Activated T-cell treated with anti-CD3 and anti-CD28 coated beads, Interleukin-2, amount 50 U/mL, for 24 hours (primary cell): ENCODE measurements at places on chromosomes 4 and X.

DNA sequence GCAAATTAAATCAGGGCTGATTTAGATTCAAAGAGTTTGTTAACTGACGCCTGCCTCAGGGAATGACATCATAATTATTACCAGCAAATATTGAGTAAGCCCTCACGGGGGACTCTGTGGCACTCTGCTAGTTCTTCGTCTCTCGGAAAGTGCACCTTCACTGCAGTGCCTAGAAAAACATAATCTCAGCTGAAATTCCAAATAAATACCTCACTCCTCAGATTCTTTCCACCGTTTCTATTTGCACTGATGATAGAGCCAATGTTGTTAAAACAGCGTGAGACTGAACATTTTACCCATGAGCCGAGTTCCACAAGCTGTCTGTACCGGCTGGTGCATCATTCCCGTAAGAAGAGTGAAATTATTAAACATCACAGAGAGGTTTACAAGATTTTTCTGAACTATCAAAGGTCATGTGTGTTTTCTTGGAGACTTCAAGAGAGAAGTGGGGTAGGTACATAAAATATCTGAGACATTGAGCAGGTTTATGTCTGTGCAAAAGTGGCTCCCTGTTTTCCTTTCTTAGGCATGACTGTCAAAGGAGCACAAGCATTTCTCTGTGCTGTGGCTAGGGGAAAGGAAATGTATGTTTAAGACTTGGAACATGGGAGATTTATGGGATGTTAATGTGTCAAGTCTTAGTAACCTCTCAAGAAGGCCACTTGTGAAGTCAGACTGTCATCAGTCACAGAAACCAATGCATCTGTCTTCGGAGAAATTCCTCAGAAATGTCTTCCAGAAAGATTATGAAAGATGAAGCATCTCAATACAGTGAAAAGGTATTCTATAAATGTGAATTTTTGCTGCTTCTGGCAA lies 119.6 kb downstream of the CBLL2 start:
- H3K36me3 ChIP-seq = no peaks in the 10 kb centered on the region
- no peak overlapping the region for H3K4me3 ChIP-seq
- no peak for DNase-seq

DNA sequence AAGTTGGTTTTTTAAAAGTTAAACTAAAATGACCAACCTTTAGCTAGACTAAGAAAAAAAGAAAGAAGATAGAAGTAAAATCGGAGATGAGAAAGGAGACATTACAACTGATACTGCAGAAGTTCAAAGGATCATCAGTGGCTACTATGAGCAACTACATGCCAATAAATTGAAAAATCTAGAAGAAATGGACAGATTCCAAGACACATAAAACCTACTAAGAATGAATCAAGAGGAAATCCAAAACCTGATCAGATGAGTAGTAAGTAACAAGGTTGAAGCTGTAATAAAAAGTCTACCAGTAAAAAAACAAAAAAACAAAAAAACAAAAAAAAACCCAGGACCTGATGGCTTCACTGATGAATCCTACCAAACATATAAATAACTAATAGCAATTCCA lies 16.1 kb downstream of the IQCM start:
- H3K27ac ChIP-seq = no peak overlapping the region
- H3K4me3 ChIP-seq = no peak overlapping the region
- H3K4me1 ChIP-seq = no peaks in the 10 kb centered on the region

DNA sequence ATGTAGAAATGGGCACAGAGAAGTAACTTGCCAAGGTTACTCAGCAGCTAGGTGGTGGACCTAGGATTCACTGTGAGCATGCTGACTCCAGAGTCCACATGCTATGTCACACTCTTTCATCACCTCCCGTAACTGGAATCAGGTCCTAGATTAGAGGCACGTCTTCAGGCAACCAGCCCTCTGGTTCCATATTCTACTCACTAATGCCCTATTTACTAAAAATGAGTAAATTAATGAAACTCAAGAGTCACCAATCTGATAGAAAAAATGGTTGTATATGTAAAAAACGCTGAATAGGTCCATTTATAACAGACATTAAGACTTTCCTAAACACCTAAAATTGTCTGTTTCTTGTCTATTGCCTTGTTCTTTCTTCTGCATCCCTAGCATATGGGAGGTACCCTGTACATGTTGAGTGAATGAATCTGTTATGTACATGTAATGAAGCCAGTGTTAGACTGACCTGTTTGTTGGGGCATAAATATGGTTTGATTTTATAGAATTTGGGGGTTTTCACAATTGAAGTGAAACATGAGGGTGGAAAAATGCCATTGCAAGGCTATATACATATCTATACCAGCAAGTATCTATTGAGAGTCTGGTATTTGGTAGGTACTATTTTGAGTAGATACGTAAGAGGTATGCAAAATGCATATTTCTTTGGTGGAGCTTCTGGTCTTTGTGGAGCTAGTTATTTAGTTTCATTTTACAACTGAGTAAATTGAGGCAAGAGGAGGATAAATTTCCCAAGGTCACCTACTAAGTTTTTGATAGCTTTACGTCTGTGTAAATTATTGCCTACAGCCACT lies 7.5 kb upstream of the RUFY3 start:
- DNase-seq = no peak
- H3K27ac ChIP-seq = no peak overlapping the region
- H3K27me3 ChIP-seq = no peaks in the 10 kb centered on the region
- H3K4me3 ChIP-seq = no peak overlapping the region
- H3K36me3 ChIP-seq = no peaks in the 10 kb centered on the region
- peaks cover 46% of the 10 kb centered on the region for H3K4me1 ChIP-seq

DNA sequence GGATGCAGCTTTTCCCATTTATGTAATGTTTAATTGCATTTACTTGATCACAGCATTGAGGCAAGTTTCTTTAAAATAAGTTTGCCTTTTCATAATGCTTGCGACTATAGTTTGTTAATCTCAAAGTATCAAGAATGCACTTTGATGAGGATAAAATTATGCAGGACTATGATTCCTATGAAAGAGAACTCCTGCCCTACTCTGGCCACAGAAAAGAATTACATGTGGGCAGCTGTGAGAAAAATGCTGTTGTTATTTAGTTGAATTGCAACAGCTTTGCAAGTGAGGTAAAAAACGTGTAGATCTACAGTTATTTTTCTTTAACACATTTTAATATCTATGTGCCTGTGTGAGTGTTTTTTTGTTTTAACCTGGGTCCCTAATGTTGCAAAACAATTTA lies 12.5 kb upstream of the OSTC start:
- peaks cover 4% of the 10 kb centered on the region for H3K4me1 ChIP-seq
- H3K27me3 ChIP-seq = no peaks in the 10 kb centered on the region
- no peak overlapping the region for H3K4me3 ChIP-seq
- peaks cover 83% of the 10 kb centered on the region for H3K36me3 ChIP-seq
- no peak for DNase-seq
